ENCODE measurements at places on chromosomes 13 and 19.

DNA sequence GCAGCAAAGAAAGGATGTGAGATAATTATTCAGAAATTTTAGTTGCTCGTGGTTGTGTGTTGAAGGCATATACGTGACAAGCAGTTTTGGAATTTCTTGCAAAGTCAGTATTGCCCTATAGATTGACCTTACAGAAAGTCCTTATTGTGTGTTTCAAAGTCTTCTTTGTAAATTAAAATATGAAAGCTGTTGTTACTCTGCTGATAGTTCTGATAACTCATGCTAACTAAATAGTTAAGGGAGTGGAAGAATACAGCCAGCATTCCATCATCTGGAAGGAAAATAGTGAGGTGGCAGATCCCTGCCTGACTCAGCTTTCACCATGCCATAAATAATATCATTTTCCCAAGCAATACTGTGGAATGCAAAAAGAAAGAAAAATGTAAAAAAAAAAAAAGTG lies 27.2 kb downstream of the WASF3 start:
- DNase-seq = no peak

- DNase-seq = no peak
These were observed 32.4 kb upstream of the OXGR1 start for GRCh38 chr13:97026531-97027161.

- peak; percentile 38 for DNase-seq
These were observed 4.6 kb downstream of the AP2S1 start for GRCh38 chr19:46845959-46846459.

GRCh38 chr13:32026623-32027022 lies 5.0 kb upstream of the FRY start:
- no peak for DNase-seq

GRCh38 chr13:59710996-59711701 lies 452.6 kb downstream of the DIAPH3 start:
- DNase-seq = no peak

- DNase-seq = no peak
These were observed 9.6 kb downstream of the ZNF426 start for GRCh38 chr19:9528757-9529336.

DNA sequence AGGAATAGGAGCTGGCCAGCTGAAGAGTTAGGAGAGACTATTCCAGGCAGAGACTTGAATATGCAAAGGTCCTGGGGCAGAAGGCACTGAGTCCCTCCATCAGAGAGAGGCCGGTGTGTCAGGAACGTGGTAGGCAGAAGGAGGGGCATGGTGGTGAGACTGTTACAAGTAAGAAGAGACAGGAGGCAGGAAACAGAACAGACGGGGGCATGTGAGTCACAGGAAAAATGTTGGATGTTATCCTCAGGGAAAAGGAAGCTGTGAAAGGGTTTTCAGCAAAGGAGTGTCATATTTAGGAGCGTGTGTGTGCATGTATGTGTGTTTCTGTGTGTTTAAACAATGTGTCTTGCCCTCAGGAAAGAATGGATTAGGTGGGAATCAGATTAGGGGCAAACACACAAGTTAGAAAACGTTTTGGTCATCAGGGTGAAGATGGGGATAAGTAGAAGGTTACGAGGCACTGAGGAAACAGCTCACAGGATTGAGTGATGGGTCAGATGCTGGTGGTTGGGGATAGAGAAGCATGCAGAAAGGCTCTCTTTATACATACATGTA lies 1.1 kb downstream of the EDDM13 start:
- DNase-seq = no peak

GRCh38 chr13:112462408-112462807 lies 86.3 kb downstream of the SPACA7 start:
- DNase-seq = no peak

GRCh38 chr13:35475212-35475959 lies 1.1 kb downstream of the MAB21L1 start:
- peak; percentile 8 for DNase-seq

DNA sequence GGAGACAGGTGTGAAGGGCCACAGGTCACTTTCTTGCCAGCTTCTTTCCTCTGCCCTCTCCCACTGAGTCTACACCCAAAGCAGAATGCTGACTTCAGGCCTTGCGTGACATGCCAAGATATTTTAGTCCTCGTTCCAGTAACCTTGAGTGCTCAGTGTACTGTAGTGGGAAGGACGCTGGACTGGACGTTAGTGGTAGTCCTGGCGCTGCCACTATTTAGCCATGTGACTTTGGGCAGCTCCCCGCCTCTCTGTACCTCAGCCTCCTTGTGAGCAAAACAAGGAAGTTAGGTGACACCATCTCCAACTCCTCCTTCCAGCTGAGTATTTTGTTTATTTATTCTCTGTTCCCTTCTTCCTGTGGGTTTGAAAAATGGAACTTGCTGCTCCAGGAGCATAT lies 86.1 kb downstream of the FRY start:
- peak; percentile 82 for DNase-seq

DNA sequence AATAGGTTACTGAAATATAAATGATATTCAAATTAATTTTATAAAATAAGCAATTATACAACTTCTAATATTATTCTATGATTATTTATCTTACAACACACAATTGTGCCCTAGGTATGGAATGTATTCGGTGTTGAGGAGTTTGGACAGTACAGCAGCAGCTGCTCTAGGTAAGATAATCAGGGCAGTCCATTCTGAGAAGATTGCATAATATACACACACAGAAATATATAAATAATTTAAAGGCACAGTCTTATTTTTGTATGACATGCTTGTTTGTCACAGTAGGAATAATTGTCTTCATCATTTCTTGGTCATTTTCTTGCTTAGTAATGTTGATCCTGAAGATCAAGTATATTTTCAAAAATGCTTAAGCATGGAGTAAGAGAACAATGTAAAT lies 849.4 kb upstream of the MIR17HG start:
- DNase-seq = no peak

DNA sequence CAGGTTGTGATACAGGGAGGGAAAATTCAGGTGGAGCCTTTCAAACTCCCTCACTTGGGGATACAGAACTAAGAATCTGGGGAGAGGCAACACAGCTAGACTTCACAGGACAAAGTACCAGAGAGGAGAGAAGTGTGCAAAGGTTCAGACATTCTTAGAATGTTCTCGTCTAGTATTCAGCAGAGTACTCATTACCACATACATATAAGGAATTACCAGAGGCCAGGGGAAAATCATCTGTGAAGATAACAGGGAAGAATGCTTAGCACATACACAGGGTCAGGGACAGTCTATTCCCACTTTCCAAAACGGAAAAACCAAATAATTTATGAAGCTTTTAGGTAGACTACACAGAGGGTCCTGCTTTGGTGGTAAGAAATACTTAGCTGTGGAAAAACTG lies 58.1 kb downstream of the TRPC4 start:
- DNase-seq = no peak

- no peak for DNase-seq
These were observed 3.6 kb upstream of the MIER2 start for GRCh38 chr19:347946-348861.

- DNase-seq = peak; percentile 44
These were observed 62.8 kb upstream of the LRCH1 start for GRCh38 chr13:46490129-46490528.

GRCh38 chr19:4326837-4327251 lies 11.8 kb downstream of the STAP2 start:
- no peak for DNase-seq

GRCh38 chr19:4976401-4977298 lies 7.7 kb downstream of the KDM4B start:
- DNase-seq = peak; percentile 94

DNA sequence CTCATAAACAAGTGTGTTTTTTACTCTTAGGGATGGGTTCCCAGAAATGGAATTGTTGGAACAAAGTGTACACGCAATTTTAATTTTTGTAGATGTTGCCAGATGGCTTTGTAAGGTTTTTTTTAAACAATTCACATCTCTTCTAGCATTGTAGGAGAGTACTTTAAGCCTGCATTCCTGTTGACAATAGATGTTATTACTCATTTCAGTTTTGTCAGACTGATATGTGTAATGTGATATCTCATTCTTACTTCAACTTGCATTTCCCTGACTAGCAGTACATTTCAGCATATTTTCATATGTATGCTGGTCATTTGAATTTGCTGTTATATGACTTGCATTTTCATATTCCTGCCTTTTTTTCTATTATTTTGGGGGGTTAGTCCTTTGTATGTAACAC lies 186.6 kb upstream of the SLITRK6 start:
- no peak for DNase-seq

DNA sequence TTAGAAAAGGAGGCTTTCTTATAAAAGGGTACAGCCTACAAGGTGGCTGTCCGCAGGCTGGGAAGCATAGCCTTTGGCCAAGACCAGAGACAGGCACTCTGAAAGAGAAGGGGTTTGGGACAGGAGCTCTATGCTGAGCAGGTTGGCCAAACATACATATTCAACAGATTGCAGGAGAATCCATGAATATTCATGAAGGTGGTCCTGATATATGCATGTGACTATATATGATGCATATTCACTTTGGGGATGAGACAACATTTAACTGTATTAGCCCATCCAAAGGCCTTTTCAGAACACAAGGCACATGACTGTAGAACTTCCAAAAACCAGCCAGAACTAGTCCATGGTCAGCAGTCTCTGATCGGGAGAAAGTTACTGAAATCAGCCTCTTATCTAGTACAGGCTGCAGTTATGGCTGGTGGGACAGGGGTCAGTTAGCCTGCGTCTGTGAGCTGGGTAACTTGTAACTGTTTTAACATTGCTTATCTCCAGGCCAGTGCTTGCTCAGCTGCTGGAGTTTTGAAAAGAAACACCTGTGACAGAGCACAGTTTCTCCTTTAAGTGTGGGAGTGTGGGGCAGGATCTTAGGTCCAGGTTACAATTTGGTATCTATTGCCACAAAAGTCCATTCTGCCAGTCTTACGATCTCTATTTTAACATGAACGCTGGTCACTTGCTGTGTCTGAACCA lies 924.2 kb downstream of the UQCRFS1 start:
- no peak for DNase-seq

GRCh38 chr13:87674247-87674738 lies 3.1 kb downstream of the SLITRK5 start:
- no peak for DNase-seq

GRCh38 chr13:34361560-34361959 lies 543.6 kb downstream of the RFC3 start:
- no peak for DNase-seq

GRCh38 chr13:95138876-95139585 lies 162.2 kb downstream of the ABCC4 start:
- DNase-seq = no peak

DNA sequence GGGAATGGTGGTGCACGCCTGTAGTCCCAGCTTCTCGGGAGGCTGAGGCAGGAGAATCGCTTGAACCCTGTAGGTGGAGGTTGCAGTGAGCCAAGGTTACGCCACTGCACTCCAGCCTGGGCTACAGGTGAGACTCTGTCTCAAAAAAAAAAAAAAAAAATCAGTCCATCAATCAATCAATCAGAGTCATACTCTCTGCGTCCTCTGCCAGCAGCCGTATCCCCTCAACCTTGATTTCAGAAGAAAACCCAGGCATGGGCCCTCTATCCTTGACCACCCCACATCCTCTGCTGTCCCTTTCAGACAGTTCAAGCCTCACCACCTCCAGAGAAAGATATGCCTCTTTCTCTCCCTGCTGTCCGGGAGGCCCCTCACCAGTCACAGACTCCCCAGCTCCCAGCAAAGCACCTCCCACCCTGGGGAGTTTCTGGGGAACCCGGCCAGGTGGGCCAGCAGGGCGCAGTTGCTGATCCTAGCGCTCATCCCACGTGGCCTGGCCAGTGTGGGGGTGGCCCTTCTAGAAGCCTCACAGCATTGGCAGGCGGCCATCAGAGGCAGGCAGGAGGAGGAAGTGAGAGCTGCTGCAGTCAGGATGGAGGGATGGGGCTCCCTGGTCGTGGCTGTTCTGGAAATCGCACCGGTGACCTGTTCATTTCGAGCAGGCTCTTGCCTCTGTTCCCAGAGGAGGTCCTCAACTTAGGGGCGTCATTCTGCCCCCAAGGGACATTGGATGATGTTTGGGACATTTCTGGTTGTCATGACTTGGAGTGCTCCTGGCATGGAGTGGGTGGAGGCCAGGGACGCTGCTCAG lies 10.2 kb upstream of the JSRP1 start:
- peak; percentile 97 for DNase-seq

DNA sequence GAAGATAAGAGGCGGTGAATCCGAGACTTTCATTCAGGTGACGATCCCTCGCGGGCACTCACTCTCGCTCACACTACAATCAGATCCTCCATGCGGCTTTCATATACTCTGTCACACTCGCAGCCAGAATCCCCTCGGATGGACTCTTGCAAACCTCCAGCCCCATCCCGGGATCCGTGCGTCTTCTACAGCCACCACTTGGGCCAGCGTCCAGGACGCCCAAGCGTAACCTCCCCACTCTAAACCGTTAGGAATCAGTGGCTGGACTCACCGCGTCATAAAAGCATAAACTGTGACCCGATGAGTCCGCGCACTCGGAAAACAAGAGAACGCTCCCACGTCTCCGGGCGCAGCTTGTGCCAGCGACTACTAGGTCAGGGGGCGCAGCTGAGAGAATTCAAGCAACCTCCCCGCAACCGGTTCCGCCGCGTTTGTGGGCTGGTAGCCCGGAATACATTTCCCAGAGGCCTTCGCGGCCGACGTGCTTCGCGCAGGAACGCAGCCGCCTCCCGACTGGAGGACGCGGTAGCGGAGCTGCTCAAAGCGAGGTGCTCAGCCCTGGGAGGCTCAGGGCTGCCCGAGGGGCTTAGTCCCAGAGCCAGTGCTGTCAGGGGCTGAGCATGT lies 27.6 kb downstream of the ZNF607 start:
- DNase-seq = peak; percentile 87

DNA sequence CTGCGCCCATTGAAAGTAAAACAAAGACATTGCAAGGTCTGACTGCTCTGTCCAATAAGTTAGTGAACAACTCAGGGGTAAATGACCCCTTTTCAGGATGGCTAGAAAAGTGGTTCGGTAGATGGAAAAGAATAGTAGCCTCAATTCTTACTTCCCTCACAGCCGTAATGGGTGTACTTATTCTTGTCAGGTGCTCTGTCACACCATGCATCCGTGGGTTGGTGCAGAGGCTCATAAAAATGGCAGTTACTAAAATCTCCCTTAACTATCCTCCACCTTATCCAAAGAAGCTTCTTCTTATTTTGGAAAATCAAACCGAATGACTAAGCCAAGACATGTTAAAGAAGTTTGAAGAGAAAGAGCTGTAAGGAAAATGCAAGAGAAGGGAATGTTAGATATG lies 31.4 kb upstream of the ZNF83 start:
- DNase-seq = no peak

DNA sequence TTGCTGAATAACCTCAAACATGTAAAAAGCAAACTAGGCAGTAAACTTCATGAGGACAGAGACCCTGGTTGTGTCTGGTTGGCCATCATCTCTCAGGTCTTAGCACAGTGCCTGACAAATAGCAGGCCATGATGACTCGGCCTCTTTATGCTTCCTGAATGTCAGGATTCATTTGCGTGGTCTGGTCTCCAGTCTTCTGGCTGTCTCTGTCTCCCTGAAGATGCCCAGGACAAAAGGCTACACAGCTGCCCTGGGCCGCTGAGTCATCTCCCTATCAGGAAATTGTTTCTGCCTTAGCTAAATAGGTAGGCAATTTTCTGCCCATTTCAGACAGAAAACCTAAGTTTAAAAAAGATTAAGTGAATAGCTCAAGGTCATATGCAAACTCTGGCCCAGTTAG lies 84.1 kb upstream of the FNDC3A start:
- peak; percentile 39 for DNase-seq

GRCh38 chr13:21949818-21950429 lies 279.1 kb downstream of the FGF9 start:
- no peak for DNase-seq

GRCh38 chr13:65894049-65894448 lies 1336.1 kb downstream of the PCDH9 start:
- DNase-seq = no peak

All from suppressor macrophage (primary cell).